ENCODE measurements at places on chromosomes 1 and 21.

GRCh38 chr1:194084755-194085154 is 898.3 kb upstream of the B3GALT2 start:
- no peak for DNase-seq

DNA sequence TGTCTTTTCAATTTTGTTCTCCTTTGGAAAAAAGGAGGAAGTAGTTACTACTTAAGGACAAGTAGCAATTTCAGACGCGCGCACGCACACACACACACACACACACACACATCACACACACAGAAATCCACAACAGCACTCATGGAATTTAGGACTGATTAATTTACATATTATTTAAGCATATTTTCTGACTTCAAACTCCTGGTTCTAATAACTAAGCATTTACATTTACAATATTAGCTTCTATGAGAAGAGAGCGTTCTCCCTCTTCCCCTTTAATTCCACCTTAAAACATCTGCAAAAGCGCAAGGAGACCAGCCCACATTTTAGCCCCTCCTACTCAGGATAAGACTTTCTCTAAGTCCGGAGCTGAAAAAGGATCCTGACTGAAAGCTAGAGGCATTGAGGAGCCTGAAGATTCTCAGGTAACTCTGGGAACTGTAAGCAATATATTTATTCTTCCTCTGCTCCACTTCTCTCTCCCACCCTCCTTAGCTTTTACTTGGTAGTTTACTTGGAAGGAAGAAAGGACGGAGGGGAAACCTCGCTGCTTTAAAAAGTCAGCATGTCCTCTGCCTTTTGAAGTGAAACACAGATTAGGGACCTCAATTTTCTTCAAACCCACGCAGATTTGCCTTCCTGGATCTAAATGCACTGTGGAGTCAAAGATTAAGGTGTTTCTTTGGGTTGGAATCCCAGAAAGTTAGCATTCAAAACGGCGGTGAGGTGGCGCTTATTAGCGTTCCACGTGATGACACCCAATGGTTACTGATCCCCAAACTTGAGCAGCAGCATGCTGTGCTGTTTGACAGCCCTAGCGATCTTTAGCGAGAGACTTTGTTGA is at the start of gene PLA2G4A:
TSS of gene PLA2G4A (plus strand) at position 339 of the 844 bp plus-strand sequence. CDS start 25,406 bp downstream, outside the sequence.
- no peak for DNase-seq

GRCh38 chr1:212293579-212293978 is 8.4 kb downstream of the PPP2R5A start:
- no peak for DNase-seq

- DNase-seq: no peak
Measured at GRCh38 chr1:172276120-172276818, 144.2 kb upstream of the C1orf105 start.

DNA sequence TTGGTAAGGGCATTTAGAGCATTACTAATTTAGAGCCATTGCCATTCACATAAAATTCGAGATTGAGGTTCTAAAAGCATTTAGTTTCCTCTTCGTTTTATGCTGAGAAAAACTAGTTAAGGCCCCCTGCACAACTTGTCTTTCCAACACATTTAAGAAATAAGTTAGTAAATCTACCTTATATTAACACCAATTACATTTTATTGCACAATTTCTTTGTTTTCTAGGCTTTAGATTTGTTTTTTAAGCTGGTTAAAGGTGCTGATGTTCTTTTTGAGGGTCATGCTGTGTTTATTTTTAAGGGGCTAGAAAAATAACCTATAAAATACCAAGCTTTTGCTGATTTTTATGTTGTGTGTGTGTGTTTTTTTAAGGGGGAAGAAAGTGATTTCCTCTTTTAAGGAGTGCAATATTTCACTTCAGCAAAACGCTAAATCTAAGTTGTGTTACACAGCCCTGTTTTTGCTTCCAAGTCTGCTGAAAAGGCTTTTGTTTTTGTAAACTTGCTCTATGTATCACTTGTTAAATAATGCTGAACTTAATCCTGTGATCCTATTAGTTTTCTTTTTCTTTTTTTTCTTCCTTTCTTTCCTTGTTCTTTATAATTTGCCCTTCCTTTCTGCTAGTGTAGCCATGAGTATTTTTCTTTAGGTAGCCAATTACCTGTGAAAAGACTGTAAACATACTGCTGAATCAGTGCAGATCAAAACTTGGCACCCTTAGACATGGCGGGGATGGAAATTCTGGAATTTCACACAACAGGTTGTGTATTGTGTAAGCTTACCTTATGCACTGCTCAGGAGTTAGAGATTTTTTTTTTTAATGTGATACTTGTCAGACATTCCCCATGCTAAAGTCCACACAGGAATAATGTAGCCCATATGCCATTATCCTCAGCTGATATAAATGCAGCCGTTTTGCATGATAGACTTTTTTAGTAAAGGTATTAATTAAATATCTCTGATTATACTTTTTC is 1.5 kb downstream of the CEPT1 start:
- DNase-seq: no peak

DNA sequence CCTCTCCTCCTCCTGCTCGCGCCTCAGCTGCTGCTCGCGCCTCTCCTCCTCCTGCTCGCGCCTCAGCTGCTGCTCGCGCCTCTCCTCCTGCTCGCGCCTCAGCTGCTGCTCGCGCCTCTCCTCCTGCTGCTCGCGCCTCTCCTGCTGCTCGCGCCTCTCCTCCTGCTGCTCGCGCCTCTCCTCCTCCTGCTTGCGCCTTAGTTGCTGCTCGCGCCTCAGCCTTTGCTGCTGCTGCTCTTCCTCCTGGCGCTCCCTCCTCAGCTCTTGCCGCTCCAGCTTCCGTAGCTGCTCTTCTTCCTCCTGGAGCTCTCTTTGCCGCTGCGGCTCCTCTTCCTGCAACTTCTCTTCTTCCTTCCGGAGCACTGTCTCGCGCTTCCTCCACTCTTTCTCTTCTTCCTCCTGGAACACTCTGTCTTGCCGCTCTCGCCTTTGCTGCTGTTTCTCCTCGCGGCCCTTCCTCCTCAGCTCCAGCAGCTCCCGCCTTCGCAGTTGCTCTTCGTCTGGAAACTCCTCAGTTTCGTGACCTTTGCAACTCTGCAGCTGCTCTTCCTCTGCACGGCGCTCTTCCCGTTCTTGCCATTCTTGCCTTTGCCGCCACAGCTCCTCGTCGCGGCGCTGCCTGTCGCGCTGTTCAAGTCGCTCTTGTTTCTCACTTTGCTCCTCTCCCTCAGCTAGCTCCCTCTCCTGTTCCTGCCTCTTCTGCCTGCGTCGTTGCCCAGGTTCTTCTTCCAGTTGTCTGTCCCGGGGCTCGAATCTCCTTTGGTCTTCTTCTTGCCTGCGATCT is 3.0 kb downstream of the TCHH start:
- peak; percentile 15 for DNase-seq

GRCh38 chr21:29290240-29290639 is 8.5 kb upstream of the BACH1 start:
- DNase-seq: no peak

DNA sequence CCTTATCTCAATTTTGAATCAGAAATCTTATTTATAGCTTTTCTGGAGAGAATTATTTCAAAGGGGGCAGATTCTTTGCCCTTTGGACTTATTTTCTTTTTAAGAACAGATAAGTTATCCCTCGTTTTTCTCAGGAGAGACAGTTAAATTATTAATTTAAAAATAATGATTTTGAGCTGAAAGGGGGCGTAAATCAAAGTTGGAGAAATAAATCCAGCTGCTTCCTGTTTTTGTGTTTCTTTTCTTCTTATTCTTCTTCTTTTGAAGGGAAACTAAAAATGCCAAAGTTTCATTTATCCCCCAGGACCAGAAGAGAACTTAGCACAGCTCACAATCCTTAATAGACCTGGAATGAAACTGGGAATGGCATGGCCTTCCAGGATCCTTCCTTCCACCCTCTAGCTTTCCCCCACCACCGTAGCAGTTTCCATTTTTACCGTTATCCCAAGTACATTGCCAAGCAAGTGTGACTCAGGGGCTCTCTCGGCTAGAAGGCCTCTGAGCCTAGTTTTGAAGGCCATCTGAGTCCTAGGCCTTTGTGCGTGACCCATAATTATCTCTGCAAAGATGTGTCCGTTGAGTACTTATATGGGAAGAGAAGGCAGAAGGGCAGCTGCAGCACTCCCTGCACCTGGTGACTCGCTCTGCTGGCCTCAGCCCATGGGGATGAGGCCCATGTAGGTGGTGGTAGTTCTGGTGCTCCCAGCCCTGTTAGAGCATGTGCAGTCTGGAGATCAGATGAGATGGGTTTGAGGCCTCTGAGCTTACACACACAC is 181.7 kb downstream of the ROR1 start:
- no peak for DNase-seq

- no peak for DNase-seq
Measured at GRCh38 chr1:18422076-18422777, 58.5 kb upstream of the KLHDC7A start.

DNA sequence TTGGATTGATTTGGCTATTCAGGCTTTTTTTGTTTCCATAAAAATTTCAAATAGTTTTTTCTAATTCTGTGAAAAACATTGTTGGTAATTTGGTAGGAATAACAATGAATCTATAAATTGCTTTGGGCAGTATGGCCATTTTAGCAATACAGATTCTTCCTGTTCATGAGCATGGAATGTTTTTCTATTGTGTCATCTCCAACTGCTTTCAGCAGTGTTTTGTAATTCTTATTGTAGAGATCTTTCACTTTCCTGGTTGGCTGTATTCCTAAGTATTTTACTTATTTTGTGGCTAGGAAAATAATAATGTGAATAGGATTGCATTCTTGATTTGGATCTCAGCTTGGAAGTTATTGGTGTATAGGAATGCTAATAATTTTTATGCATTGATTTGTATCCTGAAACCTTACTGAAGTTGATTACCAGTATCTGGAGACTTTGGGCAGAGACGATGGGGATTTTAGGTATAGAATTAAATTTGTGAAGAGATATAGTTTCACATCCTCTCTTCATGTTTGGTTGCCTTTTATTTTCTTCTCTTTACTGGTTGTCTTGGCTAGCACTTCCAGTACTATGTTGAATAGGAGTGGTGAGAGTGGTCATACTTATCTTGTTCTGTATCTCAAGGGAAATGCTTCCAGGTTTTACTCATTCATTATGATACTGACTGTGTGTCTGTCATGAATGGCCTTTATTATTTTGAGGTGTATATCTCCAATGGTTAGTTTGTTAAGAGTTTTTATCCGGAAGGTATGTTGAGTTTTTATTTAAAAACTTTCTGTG is 57.3 kb downstream of the DRAM2 start:
- no peak for DNase-seq

GRCh38 chr1:177275736-177276135 is 105.0 kb downstream of the BRINP2 start:
- DNase-seq: no peak

Measured in NCI-H1105 (cell line).